Activated T-cell treated with anti-CD3 and anti-CD28 coated beads, Interleukin-2, amount 50 U/mL, for 24 hours (primary cell): ENCODE measurements at places on chromosomes 5 and 9.

DNA sequence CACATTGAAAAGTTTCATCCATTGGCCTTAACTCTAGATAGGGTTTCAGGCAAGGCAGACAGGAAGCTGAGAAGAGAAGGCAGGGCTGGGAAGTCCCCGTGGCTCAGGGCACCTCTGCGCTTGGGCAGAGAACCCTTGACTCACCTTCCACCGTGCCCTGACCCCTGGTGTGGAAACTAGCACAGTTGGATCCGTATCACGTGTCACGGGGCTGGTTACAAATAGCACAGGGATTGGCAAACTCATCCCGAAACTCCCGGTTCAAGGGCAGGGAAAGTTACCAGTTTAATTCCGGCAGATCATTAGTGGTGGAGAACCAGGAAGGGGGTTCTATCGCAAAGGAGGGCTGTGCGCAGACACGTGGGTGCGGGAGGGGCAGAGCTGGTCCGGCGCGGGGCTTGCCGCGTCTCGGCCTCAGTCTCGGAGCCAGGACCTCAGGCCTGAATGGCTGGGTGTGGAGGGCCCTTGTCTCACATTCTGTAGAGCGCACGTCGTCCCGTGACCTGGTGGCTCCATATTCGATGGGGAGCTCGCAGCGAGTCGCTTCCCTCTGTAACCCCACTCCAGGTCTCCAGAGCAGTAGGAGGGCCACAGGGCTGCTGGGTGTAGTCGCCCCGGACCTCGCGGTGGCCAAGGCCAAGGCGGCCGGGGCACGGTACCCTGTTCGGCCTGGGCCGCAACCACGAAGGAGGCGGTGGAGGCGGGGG, 771 bp upstream of the TMEM171 start:
- no peak for DNase-seq

DNA sequence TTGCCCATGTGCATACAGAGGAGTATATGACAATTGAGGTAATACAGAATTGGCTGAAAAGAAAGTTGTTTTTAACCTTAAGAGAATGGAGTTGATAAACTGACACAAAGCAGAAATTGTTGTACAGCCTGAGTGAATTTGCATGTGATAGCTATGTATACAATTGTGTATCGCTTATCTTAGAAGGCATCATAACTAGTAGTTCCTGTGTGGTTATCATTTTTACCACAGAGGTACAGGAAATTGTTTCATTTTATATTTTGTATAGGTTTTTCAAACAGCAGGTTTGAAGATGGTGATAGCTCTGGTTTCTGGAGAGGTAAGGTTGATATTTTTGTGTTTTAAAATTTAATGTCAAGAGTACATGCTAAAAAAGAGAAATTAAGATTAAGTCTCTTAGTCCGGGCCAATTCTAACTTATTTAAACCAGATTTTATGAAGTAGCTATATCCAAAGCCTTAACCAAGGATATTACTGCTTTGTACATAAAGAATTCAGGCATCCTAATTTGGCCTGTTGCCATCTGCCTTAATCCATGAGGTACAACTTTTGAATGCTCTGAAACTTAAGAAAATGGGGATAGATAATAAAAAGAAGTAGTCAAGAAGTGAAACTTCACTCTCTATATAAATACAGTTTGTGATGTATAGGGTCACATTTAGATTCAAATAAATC, 26.0 kb downstream of the DDX4 start:
- no peak for DNase-seq

- no peak for DNase-seq
Measured at GRCh38 chr9:114426046-114426948, 38.5 kb upstream of the AKNA start.

GRCh38 chr5:179315356-179315890, 29.8 kb downstream of the ADAMTS2 start:
- no peak for DNase-seq

GRCh38 chr5:160835818-160836528, 16.0 kb downstream of the ATP10B start:
- no peak for DNase-seq

DNA sequence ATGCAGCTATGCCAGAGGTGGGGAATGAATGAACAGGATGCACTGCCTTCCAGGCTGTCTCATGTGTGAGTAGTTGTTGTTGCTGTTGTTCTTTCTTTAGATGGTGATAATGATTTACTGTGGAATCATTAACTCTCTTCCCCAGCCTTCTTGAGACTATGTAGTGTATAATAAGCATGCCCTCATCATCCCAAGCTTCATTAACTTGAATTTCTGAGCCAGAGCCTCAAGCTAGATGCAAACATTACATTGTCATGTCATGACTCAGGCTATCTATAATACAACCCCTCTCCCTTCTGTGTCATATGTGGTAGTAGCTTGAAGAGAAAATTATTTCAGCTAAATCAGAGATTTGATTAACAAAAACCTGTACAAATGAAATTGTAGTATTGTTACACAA, 10.0 kb upstream of the ADAMTSL1 start:
- no peak for DNase-seq

GRCh38 chr5:7131680-7132079, 264.3 kb upstream of the ADCY2 start:
- no peak for DNase-seq

DNA sequence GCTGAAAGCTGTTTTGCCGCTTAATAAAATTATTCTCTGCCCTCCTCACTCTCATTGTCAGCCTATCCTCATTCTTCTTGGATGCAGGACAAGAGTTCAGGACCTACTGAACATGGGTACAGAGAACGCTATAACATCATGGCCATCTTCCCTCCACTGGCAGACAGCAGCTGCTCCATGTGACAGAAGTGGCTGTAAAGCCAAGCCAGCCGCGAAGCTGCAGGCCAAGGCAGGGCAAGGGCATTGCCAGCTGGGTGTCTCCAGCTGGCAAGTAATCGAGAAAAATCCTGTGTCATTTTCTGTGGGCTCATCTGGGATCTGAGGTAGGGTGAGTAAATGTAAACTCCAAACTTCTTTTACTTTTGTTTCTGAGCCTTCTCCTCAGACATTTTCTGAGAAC, 84.8 kb downstream of the SLC25A46 start:
- no peak for DNase-seq

DNA sequence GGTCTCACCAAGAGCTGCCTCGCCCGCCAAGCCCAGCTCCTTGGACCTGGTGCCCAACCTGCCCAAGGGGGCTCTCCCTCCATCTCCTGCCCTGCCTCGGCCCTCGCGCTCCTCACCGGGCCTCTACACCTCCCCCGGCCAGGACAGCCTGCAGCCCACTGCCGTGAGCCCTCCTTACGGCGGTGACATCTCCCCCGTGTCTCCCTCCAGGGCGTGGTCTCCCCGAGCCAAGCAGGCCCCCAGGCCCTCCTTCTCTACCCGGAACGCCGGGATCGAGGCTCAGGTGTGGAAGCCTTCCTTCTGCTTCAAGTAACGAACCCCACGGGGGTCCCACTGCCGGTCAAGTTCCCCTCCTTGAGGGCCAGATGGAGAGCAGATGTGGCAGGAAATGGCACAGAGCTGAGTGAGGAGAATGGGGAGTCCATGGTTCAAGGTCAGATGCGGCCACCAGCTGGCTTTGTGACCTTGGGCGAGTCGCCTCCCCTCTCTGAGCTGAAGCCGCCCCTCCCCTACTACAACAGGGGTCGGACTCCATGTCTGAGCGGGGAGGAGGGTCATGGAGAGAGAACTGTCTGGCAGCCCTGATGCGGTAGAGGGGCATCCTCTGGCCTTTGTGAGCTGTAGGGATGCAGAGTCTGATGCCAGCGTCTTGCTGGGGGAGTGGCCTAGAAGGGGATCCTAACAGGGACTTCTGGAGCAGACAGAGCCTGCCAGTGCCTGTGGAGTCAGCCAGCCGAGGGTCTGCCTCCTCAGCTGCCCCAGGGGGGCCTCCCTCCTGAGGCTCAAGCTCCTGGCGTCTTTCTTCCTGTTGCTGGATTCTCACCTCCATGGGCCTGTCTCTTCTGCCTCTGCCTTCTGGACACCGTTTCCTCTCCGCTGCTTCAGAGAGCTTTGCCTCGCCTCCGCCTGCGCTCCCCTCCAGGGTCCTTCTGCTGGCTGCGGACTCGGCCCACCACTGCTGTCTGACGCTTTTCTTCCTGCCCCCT, 9.9 kb downstream of the SYNPO start:
- DNase-seq, result no peak

DNA sequence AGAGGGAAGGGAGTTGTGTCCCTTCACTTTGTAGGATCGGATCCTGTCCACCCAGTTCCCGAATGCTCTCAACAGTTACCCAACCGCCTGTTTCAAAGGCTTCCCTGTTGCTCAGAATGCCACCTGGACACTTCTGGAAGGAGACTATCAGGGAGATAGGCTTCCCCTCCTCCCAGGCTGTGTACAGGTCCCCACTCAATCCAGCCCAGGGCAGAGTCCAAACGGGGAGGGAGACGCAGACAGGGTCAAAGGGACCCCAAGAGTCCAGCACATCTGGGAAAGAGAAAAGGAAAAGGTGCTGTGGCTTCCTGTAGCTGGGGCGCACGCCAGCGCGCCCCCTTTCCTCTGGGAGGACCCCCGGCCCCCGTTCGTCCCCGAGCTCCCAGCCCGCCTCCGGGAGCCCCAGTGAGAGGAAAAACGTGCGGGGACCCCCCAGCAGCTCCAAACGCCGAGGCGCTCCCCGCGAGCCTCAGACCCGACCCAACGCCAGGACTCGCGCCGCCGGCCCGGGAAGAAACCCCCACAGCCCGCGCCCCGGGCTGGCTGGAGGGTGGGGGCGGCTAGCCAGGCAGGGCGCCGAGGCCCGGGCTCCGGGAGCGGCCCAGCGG, 640 bp downstream of the SURF4 start:
- no peak for DNase-seq

GRCh38 chr5:74538206-74538661, 102.3 kb downstream of the ENC1 start:
- DNase-seq, result no peak

- no peak for DNase-seq
Measured at GRCh38 chr9:92882276-92882675, 4.4 kb upstream of the ZNF484 start.

DNA sequence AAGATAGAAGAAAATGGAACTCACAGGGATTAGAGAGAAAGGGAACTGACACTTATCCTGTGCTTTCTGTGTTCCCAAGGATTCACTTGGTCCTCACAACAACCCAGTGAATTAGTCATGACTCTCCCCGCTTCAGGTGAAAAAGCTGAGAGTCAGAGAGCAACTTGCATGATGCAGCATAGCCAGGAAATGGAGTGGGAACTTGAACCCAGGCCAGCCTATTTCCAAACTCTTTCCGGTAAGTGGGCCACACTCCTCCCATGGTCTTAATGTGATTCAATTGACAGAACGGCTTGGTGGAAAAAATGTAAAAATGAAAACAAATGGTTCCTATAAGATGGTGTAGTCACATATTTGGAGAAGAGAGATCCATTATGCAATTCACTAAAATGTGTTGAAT, 45.9 kb upstream of the CEMIP2 start:
- DNase-seq, result no peak

- DNase-seq, result peak; percentile 41
Measured at GRCh38 chr5:73446631-73447529, 1.7 kb downstream of the FOXD1 start.

- DNase-seq, result peak; percentile 33
Measured at GRCh38 chr5:103120607-103121200, 603 bp downstream of the PPIP5K2 start.

- no peak for DNase-seq
Measured at GRCh38 chr9:119689879-119690278, 320.6 kb upstream of the BRINP1 start.

DNA sequence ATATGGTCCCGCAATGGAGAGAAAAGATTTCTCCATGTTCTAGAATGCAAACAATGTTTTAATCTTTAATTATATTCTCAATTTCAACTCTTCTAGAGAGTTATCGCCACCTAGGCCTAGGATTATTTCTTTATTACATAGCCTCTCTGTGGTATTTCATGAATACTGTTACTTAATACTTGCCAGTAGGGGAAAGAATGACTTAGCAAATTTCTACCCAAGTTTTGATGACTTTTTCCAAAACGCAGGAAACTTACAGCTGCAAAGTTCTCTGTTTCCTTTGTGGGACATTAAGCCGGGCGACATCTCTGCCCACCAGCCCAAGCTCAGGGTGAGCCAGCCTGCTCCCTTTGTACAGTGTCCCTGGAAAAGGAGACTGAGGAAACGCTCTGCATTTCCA, 73.8 kb downstream of the MED27 start:
- DNase-seq, result no peak

- no peak for DNase-seq
Measured at GRCh38 chr5:136275601-136276000, 82.6 kb upstream of the SMIM32 start.

DNA sequence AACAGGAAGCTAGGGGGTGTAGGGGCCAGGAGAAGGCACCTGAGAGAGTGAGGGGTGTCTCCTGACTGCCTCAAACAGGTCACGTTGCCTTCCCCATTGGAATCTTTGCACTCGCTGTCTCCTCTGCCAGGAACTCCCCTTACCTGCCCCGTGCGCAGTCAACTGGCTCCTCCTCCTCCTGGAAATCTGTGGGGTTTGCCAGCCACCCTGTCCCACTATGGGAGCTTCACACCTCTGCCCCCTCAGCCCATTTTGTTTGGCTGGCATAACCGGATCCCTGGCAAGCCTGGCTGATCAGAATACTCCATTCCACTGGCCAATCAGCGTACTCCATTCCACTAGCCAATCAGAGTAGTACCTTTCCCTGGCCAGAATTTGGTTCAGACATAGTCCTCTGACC, 10.4 kb upstream of the SLC34A1 start:
- DNase-seq, result no peak
